ENCODE measurements at places on chromosomes 3 and 15.
A peak's percentile ranks its signal among the peaks of the same experiment; 100 is the strongest.

DNA sequence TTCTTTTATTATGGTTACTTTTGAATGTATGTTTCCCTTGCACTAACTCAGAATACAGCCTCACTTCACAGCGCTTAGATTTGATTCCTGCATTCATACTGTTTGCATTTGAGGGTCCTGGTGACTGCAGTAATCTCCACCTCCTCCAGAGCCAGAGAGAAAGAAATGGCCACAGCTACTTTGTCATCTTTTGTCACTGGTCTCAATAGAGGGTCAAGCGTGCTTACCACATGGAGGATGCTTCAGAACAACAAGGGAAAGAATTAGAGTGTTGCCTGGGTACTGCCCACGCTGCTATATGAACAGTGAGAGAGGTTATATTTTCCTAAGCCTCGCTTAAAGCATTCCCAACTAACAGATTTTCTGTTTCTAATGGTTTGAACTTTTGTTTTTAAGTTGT, 190.1 kb downstream of the TP63 start:
- no peak for DNase-seq

DNA sequence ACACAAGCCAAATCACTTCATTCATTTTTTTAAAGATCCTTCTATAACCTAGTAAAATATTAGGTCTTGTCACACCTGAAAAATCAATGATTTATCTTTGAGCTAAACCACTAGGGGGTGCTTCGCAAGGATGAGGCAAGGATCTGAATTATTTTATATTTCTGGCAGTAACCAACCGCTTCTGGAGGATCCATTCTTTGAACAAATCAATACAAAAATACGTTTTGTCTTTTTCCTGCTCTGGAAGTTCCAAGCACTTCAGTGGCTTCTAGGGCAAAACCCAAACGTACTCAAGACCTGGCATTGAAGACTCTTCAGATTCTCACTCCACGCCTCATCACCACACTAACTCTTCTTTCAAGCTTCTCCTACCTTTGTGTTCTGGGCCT, 486 bp downstream of the LSG1 start:
- peak; percentile 28 for DNase-seq

DNA sequence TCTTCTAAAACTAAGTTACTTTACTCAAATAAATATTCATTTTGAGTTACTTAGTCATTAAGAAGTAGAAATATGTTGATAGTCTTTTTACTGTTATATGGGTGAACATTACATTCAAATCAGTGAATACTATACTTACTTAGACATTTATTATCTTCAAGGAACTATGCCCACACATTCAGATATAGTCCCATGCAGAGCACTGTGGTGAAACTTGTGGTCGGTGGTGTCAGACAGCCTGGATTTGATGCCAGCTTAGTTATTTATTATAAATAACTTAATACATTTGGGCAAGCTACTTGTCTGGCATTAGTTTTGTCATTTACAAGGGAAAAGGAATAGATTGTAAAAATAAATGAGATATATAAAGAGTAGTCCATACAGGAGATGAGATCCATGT, 149.5 kb downstream of the RAP2B start:
- DNase-seq, result no peak

DNA sequence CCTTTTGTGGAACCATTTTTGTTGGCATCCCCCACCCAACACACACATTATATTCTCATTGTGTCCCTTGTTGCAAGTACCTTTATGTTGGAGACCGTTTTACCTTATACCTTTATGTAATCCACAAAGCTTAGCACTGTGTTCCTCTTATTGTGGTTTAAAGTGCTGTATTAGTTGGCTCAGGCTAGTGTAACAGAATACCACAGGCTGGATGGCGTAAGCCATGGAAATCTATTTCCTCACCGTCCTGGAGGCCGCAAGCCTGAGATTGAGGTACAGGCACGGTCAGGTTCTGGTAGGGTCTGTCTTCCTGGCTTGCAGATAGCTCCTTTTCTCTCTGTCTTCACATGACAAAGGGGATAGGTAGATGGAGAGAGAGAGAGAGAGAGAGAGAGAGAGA, 302.8 kb downstream of the ROBO2 start:
- DNase-seq, result no peak

DNA sequence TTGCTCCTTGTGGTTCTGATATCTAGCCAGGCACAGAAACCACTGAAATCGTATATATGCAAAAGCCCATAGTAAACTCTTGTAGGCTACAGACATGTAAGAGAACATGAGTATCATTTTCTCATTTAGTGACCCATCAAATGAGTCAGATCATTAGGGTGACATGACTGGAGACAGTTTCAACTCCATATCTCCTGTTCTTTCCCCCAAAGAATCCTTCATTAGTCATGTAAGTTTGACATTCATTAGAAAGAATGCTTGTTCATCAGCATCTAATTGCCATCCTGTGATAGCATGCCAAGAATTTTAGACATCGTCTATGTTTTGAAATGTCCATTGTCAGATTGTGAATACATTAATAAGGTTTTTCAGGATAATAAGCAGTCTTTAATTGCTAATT, 264.9 kb upstream of the TPM1 start:
- DNase-seq, result no peak

GRCh38 chr15:32987067-32987466, 207.4 kb downstream of the FMN1 start:
- DNase-seq, result no peak

DNA sequence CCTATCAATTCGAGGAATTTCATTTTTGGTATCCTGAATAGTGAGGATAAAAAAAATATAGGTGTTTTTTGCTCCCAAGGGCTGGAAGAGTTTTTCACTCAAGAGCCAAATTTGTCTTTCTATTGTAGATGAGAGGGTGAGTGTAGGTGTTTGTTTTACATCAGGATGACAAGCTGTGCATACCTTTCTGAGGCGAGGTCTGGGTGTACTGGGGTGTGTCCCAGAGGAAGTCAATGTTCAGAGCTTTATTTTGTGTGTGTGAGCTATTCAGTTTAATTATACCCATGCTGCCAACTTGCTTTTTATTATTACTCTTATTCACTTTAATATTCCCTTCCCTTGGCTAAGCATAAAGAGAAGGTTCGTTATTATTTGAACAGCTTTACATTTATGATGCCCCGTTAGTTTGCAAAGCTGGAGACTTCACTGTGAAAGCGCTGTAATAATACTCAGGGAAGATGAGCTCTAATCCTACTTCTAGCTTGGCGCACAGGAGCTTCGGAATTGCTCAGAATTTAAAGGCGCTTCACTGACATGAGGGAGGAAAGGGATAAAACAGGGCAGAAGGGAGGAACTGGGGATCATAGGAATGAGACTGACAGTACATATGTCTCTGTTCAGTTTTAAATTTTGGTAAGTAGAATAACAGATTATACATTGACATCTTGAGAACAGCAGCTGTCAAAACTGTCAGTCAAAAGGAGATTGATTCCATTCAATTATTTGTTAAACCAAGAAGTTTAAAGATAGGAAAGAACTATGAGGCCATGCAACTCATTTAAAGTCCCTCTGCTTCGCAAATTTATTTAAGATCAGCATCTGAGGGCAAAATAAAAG, 117.7 kb upstream of the TP63 start:
- no peak for DNase-seq

DNA sequence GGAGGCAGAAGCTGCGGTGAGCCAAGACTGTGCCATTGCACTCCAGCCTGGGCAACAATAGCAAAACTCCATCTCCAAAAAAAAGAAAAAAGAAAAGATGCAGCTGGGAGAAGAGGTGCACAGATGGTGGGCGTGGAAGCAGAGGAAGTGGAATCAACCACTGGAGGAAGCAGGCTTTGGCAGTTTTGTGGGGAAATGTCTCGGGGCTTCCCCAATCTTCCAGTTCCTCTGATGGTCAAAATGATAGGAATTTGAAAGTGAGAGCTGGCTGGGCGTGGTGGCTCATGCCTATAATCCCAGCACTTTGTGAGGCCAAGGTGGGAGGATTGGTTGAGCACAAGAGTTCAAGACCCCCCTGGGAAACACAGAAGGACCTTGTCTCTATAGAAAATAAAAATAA, 48.1 kb upstream of the SMAD3 start:
- DNase-seq, result no peak

DNA sequence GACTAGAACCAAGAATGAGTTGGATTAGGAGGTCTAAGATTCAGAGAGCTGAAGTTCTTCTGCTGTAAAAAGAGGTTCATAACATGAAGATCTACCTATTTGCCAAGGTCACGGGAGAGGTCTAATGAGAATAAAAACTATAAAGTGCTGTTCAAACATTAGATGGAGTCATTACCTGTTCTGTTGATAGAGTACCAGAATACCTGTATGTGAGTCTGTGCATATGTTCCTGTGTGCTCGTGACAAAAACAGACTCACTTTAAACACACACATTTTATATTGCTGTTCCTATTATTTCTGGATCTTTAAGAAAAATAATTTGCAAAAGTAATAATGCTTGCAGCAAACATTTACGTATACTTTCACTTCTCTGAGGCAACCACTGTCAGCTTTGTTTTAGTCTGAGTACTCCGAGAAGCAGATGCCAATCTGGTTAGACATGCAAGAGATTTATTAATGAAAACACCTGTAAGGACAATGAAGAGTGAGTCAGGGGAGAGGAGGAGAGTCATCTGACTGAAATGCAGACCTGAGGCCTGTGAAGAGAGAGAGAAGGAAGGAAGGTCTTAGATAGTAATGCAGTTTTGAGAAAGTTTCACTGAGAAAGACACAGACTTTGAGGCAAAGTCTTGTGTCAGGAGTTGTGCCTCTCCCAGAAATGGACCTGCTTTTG, 221.2 kb downstream of the SQOR start:
- peak; percentile 32 for DNase-seq

- DNase-seq, result no peak
Measured at GRCh38 chr15:101676921-101677329, 24.7 kb upstream of the TM2D3 start.

GRCh38 chr3:116145613-116146012, 299.7 kb downstream of the LSAMP start:
- no peak for DNase-seq

DNA sequence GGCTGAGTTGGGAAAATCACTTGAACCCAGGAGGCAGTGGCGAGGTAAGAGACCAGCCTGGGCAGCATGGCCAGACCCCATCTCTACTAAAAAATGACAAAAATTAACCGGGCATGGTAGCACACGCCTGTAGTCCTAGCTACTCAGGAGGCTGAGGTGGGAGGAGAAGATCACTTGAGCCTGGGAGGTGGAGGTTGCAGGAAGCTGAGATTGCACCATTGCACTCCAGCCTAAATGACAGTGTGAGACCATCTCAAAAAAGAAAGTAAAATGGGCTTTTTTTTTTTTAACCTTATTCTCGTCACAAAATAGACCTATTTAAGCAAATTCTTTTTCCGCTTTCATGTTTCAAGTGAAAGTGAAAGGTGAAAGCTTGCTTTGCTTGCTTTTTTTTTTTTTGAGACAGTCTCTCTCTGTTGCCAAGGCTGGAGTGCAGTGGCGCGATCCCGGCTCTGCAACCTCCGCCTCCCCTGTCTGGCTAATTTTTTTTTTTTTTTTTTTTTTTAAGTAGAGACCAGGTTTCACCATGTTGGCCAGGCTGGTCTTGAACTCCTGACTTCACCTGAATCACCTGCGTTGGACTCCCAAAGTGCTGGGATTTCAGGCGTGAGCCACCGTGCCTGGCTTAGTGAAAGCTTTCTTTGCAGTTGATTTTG, 3.6 kb downstream of the PDIA3 start:
- DNase-seq, result no peak

DNA sequence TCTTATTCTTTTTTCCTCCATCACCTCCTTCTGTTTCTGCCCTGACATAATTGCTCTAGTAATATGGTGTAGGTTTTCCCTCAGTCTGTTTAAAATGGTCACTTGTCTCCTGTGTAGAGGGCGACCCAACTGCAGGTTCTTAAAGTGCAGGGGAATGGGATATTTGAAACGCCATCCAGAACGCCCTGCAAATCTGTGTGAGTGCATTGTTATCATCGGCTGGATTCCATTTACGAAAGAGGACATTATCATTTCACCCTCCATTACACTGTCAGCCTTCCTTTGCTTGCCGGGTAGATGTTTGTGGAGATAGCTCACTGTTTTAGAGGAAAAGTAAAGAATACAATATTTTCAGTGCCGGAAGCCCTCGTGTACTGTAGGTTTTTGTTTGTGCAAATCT, 354.0 kb downstream of the LRTM1 start:
- DNase-seq, result no peak

DNA sequence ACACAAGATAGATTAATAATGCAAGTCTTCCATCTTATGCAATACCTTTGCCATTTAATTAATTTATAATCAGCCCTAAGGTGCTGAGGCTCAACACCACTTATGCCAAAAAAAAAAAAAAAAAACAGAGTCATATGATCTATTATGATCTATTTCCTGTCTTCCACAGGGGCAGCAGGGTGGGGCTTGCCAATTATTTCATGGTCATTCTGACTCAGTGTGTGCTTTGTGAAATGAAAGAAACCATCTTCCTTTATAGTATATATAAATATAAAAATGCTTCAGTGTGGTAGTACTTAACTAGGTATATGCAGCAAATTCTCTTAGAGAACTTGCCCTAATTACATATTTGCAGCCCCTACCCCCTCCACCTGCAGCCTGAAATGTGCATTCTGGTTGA, 7.2 kb upstream of the RARB start:
- no peak for DNase-seq

- no peak for DNase-seq
Measured at GRCh38 chr3:46536758-46537157, 29.3 kb downstream of the LRRC2 start.

DNA sequence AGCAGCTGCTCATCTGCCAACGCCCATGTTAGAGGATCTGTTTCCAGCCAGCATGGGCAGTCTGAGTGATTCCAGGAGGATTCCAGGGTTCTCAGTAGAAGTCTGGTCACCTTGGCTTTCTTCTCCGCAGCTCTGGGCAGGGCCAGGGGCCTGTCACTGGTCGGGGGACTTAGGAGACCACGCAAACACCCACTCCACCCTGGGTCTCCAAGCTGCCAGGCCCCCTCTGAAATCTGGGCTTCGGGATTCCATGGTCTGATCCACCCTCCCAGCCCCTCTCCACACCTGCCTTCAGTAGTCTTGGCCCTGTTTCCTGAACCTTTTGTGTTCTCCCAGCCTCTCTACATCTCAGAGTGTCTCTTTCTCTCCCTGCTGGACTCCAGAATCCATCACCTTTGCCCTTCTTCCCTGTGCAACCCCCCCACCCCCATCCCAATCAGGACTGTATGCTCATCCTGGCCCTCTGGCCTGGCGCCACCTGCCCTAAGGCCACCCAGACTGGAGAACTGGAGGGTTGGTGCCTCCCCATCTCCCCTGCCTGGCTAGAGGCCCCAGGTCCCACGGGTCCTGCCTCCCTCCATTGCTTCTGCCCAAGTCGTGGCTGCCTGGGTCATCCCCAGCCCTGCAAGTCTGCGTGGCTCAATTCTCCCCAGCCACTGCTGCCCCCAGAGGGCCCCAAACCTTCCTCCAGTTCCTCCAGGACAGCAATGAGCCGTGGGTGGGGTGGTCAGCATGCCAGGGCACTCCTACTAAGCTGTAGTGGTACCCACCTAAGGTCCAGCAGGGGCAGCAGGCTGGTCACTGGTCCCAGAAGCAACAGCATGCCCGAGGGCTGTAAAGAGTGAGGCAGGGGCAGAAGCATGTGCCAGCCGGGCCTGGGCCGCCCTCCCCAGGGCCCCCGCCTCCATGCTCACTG, 102.8 kb downstream of the TBC1D2B start:
- DNase-seq, result no peak

- no peak for DNase-seq
Measured at GRCh38 chr3:170180079-170180907, 1.2 kb downstream of the PHC3 start.
